ENCODE measurements at places on chromosomes 1 and 21.

DNA sequence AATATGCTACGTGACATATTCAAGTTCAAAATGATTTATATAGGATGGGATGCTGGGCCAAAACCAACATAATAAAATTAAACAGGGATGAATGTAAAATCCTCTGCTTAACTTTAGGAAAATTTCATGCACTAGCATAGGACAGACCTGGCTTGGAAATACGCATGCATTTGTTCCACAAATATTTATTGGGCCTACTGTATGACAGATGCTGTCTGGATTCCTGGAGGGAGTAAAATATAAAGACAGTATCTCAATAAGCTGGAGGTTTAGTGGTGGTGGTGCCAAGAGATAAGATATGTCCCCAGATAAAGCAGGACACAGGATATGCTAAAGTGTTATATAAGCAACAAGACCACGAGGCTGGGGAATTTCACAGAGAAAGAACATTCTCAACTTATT is 15.1 kb downstream of the RCSD1 start:
- no peak overlapping the region for H3K27ac ChIP-seq
- no peaks in the 10 kb centered on the region for H3K27me3 ChIP-seq
- H3K4me1 ChIP-seq: no peaks in the 10 kb centered on the region
- H3K36me3 ChIP-seq: no peaks in the 10 kb centered on the region
- DNase-seq: no peak

DNA sequence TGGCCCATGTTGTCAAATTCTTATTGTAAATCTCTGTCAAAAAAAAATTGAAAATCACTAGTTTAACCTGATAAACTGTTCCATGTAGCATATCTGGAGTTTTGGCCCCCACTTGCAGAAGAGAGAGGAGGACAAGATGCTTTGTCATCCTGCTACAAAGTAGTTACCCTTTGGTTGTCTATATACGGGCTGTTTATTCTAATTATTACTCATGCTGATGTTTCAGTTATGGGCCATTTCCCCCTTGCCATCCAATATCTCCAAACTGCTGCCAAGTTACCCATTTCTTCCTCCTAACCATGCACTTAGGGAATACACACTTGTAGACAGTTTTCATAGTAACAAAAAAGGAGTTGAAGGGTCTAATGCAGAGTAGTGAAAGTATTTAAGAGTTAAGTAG is 22.6 kb downstream of the STX12 start:
- DNase-seq: no peak
- no peaks in the 10 kb centered on the region for H3K27me3 ChIP-seq
- peaks cover 50% of the 10 kb centered on the region for H3K36me3 ChIP-seq
- no peak overlapping the region for H3K27ac ChIP-seq
- H3K4me1 ChIP-seq: no peaks in the 10 kb centered on the region
- no peak overlapping the region for H3K4me3 ChIP-seq

DNA sequence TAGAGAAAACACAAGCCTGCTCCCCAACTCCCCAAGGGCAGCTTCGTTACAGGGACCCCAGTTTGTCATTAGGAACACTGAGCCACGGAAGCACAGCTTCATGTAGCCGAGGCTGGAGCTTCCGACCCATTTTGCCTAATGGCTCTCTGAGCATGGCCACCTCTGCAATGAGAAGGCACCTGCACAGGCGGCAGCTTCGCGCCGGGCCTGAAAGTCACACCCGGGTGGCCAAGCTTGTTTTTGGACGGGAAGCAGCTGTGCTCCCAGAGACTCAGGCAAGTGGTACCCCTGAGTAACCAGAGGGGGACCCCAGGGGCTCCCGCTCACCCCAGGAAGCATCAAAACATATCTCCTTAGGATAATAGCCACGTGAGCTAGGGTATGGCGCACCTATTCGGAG is 80.9 kb downstream of the SLC66A1 start:
- peaks cover 18% of the 10 kb centered on the region for H3K36me3 ChIP-seq
- H3K4me3 ChIP-seq: no peak overlapping the region
- H3K27ac ChIP-seq: no peak overlapping the region
- no peak for DNase-seq
- H3K27me3 ChIP-seq: no peaks in the 10 kb centered on the region
- peaks cover 52% of the 10 kb centered on the region for H3K4me1 ChIP-seq

GRCh38 chr1:178580096-178580495 is 67.2 kb downstream of the TEX35 start:
- H3K36me3 ChIP-seq: no peaks in the 10 kb centered on the region
- no peak overlapping the region for H3K4me3 ChIP-seq
- H3K27ac ChIP-seq: no peak overlapping the region
- H3K27me3 ChIP-seq: peaks cover 2% of the 10 kb centered on the region

DNA sequence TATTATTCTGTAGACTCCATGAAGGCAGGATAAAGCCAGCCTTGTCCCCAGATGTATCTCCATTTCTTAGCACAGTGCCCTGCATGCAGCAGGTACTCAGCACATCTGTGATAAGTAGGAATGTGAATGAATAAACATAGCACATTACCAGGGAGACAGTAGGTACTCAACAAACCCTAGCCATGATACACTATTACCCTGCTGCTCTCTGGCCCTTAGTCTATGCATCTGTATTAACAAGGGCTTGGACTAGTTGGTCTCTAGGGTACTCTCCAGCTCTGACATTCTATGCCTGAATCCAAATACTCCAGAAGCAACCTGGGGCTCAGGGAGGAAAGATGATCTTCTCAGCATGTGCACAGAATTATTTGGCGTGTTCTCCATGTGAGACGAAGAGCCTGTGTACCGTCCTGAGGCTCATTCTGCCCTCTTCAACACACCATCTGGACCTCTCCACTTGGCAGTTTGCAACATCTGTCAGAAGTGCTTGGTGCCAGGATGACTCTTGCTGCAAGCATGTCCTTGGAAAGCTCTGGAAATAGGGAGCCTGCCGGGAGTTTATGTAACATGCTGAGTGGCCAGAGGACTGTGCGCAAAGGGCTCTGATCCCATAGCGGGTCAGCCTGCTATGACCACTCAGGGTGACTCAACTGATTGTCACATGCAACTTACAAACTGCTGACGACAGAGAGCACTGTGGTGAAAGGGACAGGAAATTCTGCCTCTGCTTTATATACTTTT is 228.2 kb upstream of the USP24 start:
- H3K27ac ChIP-seq: no peak overlapping the region
- no peaks in the 10 kb centered on the region for H3K36me3 ChIP-seq
- H3K27me3 ChIP-seq: no peaks in the 10 kb centered on the region
- H3K4me3 ChIP-seq: no peak overlapping the region
- no peaks in the 10 kb centered on the region for H3K4me1 ChIP-seq

GRCh38 chr1:165143437-165144065 is 213.0 kb downstream of the LMX1A start:
- no peak for DNase-seq
- no peak overlapping the region for H3K4me3 ChIP-seq
- no peaks in the 10 kb centered on the region for H3K36me3 ChIP-seq
- no peaks in the 10 kb centered on the region for H3K4me1 ChIP-seq
- no peak overlapping the region for H3K27ac ChIP-seq

DNA sequence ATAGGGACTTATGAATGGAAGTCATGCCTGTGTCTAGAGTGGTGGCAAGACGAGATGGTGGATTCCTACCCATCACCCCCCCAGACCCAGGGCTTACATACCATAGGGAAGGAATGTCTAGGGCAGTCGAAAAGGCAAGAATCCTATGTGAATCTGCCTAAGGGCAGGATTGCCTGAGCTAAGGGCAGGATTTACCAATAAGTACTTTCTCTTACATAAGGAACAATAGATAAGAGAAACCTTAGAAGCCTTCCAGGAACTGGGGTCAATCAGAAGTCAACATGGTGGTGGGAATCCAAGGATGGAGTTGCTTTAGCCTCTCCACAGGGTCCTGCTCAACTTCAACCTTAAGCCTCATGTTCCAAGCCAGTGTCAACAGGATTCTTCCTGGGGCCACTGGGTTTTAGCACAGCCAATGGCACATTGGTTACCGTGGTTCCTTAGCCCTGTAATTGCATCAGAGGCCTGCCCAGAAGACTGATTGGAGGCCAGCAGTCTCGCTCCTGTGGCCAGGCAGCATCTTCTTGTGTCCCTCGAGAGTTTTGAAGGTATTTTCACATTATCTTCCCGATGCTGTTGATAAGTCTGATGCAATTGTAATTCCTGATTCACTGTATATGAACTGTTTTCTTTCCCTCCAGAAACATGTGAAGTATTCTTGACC is 20.7 kb downstream of the BACE2 start:
- no peak overlapping the region for H3K4me3 ChIP-seq
- H3K4me1 ChIP-seq: no peaks in the 10 kb centered on the region
- DNase-seq: no peak
- no peaks in the 10 kb centered on the region for H3K36me3 ChIP-seq
- no peak overlapping the region for H3K27ac ChIP-seq

DNA sequence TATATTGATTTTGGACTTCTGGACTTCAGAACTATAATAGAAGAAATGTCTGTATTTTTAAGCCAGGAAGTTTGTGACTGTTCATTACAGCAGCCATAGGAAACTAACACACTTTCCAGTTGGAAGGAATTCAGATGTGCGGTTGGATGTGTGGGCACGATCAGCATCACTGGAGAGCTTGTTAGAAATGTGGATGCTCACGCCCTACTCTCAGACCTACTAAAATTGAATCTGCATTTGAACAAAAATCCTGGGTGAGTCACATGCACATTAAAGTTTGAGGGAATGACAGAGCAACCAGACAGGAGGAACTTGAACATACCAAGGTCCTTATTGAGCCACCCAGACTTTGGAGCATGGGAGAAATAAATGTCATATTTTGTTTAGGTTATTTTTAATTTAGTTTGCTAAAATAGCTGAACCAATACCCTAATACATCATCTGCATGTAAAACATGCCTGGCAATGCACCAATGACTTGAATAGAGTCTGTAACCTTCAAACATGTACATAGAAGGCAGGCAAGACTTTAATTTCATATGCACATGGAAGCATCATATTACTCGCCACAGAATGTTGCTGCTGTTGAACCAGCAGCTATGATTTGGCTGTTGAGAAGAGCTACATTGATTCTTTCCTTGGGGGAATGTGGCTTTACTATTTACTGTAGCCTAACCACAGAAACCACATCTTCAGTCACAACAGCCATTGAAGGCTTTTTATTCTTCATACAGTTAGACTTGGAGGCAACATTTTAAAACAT is 346.2 kb downstream of the BARHL2 start:
- H3K27ac ChIP-seq: no peak overlapping the region
- no peaks in the 10 kb centered on the region for H3K36me3 ChIP-seq
- H3K4me3 ChIP-seq: no peak overlapping the region
- no peaks in the 10 kb centered on the region for H3K27me3 ChIP-seq
- DNase-seq: no peak

GRCh38 chr1:233143241-233143640 is 152.3 kb downstream of the PCNX2 start:
- peak; percentile 69 for DNase-seq
- no peaks in the 10 kb centered on the region for H3K36me3 ChIP-seq
- no peak overlapping the region for H3K4me3 ChIP-seq

DNA sequence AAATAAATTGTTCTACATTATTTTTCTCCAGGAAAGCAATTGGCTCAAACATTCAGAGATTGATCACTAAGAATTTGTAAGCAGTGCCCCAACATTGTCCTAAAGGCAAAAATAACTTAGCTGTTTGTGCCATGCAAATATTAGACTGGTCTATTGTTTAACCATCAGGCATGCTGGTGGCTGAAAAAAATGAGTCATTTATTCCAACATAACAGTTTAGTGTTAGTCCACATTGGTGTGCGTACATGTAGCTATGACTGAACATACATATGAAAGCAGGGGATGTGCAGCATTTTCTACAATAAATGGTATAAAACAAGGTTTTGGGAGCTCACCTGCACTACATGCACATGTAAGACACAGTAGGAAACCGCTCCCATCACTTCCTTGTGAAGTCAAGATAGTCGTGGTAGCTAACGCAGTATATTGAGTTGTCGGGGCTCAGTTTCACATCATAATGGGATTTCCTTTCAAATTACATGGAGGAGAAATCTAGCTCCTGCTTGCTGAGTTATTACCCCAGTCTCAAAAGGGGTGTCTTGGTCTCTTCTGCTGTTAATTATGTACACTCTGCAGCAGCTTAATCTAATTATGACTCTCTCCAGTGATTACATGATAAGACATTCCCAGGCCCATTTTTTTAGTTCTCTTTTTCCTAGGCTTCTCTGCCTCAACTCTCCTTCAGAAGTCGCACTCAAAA is 199.4 kb downstream of the LYPLAL1 start:
- DNase-seq: no peak
- H3K4me1 ChIP-seq: no peaks in the 10 kb centered on the region
- H3K27me3 ChIP-seq: no peaks in the 10 kb centered on the region
- H3K27ac ChIP-seq: no peak overlapping the region

GRCh38 chr1:73576083-73576482 is 621.9 kb downstream of the LRRIQ3 start:
- no peaks in the 10 kb centered on the region for H3K36me3 ChIP-seq
- no peak overlapping the region for H3K27ac ChIP-seq
- no peaks in the 10 kb centered on the region for H3K4me1 ChIP-seq
- DNase-seq: no peak
- no peak overlapping the region for H3K4me3 ChIP-seq
- no peaks in the 10 kb centered on the region for H3K27me3 ChIP-seq

DNA sequence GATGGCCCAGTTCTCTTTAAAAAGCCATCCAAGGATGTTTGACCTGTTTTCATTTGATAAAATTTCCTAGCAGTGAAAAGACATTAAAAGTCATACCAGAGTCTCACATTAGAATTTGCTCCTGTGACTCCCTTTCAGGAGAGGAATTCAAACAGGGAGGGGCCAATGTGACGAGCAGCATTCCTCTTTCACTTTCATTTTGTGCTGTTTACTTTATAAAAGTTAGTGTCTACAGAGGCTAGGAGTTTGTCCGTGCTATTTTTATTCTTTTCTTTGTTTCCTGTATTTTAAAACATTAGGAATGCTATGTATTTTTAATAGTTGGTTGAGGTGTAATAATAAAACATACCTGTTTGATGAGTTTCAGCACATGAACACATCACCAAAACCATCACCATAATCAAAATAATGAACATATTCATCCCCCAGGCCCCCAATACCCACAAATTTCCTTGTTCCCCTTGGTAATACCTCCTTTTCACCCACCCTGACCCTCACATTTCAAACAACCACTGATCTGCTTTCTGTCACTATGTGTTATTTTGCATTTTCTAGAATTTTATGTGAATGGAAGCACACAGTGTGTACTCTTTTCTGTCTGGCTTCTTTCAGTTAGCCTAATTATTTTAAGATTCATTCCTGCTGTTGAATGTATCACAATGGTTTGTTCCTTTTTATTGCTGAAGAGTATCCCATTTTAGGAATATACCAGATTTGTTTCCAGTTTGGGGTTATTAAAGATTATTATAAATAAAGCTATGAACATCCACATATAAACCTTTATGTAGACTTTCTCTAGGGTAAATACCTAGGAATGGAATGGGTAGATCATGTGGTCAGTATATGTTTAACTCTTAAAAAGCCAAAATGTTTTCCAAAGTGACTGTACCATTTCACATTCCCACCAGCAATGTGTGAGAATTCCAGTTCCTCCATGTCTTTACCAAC is 129.5 kb downstream of the TENT5C start:
- no peak overlapping the region for H3K4me3 ChIP-seq
- H3K36me3 ChIP-seq: no peaks in the 10 kb centered on the region
- H3K27ac ChIP-seq: no peak overlapping the region
- no peaks in the 10 kb centered on the region for H3K4me1 ChIP-seq
- H3K27me3 ChIP-seq: no peaks in the 10 kb centered on the region

- no peaks in the 10 kb centered on the region for H3K4me1 ChIP-seq
- H3K36me3 ChIP-seq: no peaks in the 10 kb centered on the region
- DNase-seq: no peak
- H3K27me3 ChIP-seq: no peaks in the 10 kb centered on the region
- H3K27ac ChIP-seq: no peak overlapping the region
Measured at GRCh38 chr1:165851034-165851658, 23.7 kb downstream of the UCK2 start.

- H3K4me1 ChIP-seq: peaks cover 3% of the 10 kb centered on the region
- no peak for DNase-seq
- H3K27ac ChIP-seq: no peak overlapping the region
- H3K27me3 ChIP-seq: no peaks in the 10 kb centered on the region
- H3K36me3 ChIP-seq: peaks cover 18% of the 10 kb centered on the region
Measured at GRCh38 chr1:160338580-160338979, 4.5 kb downstream of the COPA start.

Data from spinal cord (tissue), 10 donors.